Spinal cord (tissue), 10 donors: ENCODE measurements at places on chromosomes 5 and 9.

- no peak for DNase-seq
Measured at GRCh38 chr9:129685220-129685932, 19.9 kb downstream of the PRRX2 start.

GRCh38 chr9:88692827-88693226, 157.8 kb downstream of the NXNL2 start:
- no peak for DNase-seq

GRCh38 chr5:103021314-103021713, 98.6 kb downstream of the GIN1 start:
- no peak for DNase-seq

DNA sequence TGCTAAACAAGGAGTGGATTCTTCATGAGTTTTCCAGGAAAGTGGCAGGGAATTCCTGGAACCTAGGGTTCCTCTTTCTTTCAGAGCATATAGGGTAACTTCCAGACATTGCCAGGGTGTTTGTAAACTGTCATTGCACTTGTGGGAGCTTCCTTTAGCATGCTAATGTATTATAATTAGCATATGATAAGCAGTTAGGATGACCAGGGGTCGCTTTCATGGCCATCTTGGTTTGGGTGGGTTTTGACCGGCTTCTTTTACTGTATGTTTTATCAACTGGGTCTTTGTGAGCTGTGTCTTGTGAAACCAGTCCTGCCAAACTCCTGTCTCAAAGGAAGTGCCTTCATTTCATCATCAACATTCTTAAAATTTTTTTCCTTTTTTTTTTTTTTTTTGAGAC, 11.9 kb upstream of the MELK start:
- DNase-seq: no peak

DNA sequence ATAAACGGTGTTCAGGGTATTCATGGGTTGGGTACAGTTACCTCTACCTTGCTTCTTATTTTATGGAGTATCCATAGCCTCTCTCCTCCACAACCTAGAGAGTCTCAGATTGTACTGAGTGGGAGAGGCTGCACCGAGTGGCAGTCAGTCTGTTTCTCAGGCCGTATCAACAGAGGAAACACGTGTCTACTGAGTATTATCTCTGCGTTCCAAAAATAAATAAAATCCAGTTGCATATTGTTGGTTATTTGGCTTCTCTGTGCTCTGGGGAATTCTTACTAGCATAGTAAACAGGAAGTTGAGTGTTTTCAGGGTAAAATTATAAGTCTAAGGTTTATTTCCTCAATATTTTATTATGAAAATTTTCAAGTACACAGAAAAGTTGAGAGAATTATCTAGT, 231.0 kb downstream of the ARHGEF28 start:
- DNase-seq: no peak

- DNase-seq: no peak
Measured at GRCh38 chr5:95317085-95317484, 32.2 kb upstream of the MCTP1 start.

GRCh38 chr9:123085916-123086315, 52.4 kb downstream of the GPR21 start:
- DNase-seq: no peak

GRCh38 chr9:92590377-92590776, 54.6 kb upstream of the ECM2 start:
- DNase-seq: no peak

GRCh38 chr5:144453753-144454152, 283.1 kb downstream of the KCTD16 start:
- DNase-seq: no peak
